ENCODE measurements at places on chromosomes 16 and 17.

DNA sequence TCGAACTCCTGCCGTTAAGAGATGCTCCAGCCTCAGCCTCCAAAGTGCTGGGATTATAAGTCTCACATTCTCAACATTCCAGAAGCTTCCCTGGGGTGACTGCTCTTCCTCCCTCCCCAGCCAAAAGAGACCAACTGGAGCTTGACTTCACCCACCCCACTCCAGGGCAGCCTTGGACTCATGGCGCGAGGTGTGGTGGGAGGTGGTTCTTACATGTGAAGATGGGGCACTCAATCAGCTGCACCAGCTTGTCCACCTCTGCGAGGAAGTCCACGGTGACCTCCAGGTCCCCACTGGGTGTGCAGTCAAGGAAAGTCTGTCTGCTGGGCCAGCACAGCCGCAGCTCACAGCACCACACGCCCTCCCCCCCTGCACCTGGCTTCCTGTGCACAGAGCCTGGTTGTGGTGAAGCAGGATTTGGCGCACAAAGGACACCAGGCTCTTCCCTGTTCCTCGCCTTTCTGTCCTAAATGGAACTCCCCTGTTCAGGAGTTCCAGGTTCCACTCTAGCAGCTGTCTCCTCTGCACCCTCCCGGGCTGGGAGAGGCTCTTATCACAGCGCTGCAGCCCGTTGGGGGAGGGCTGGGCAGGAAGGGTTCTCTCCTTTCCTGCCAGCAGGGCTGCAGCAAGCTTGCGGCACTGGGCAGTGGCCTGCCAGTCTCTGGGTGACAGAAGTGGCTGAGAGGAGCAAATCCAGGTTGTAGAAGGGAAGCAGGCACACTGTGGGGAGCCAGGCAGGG lies 9.6 kb upstream of the MTSS2 start:
- no peak for DNase-seq

DNA sequence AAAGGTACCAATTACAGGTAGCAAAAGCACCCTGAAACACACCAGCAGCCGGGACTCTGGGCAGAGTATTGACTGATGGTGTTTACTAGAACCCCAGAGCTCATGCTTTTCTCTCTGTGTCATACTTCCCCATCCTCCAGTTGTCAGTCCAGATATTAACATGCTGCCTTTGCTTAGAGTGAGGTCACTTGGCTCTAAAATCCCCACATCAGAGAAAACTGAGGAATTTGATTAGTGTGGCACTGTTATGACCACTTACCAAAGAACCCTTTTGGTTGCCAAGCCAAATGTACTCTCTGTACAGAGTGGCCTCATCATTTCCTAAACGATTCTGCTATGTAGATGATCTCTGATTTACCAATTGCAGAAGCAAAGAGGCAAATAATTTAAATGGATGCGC lies 80.4 kb downstream of the ABCC12 start:
- DNase-seq, result no peak

- DNase-seq, result no peak
Measured at GRCh38 chr16:66881014-66881417, 701 bp downstream of the PDP2 start.

DNA sequence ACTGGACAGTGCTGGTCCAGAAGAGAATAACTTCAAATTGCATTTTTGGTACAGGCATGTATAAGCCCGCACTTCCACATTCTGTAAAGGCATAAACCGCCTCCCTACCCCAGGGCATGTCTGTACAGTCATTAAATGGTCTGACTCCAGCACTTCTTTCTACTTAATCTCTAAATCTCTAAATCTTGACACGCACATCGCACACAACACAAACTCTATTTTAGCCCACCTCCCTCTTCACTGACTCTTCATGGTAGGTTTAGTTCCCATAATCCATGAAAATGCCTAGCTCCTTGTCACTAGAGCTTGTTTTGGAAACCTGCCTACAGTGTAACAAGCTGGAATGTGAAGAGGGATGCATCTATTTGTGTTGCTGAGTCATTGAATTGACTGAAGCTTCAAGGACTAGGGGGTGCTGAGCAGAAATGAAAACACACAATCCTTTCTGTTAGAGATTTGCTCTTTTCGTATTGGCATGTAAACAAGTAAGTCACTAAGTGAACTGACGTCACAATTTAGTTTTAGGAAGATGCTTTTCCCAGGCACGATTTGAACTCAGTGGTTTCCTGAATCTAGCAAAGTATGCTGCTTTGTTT lies 1.6 kb upstream of the DUSP14 start:
- DNase-seq, result peak; percentile 66

Data from T1000 (cell line).